ENCODE measurements at places on chromosomes 12 and 14.

GRCh38 chr14:39474416-39474911, 42.2 kb upstream of the FBXO33 start:
- no peak for DNase-seq

DNA sequence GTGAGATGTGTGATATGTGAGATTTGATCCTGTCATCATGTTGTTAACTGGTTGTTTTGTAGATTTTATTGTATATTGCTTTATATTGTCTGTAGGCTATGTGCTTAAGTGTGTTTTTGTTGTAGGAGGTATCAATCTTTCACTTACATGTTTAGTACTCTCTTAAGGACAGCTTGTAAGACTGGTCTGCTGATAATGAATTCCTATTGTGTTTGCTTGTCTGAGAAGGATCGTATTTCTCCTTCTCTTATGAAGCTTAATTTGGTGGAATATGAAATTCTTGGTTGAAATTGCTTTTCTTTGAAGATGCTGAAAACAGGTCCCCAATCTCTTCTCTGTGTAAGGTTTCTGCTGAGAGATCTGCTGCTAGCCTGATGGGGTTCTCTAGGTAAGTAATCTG, 94.5 kb upstream of the ARHGAP5 start:
- DNase-seq: no peak

DNA sequence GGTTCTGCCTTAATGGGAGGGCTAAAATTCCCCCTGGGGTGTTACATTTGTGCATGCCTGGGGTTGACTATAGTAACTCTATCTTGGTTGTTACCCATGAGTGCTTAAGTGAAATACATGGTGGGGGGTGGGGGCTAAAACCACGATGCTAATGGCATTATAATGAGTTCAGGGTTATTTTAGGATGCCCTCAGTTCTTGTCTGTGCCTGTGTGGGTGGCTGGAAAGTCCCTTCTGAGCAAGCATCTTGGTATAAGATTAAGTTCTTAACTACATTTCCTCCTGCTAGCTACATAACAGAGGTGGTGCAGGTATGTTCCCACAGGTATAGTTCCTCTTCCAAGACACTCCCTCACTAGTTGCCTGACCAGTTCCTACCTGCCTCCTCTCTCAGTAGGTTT, 822.3 kb downstream of the LRFN5 start:
- no peak for DNase-seq

DNA sequence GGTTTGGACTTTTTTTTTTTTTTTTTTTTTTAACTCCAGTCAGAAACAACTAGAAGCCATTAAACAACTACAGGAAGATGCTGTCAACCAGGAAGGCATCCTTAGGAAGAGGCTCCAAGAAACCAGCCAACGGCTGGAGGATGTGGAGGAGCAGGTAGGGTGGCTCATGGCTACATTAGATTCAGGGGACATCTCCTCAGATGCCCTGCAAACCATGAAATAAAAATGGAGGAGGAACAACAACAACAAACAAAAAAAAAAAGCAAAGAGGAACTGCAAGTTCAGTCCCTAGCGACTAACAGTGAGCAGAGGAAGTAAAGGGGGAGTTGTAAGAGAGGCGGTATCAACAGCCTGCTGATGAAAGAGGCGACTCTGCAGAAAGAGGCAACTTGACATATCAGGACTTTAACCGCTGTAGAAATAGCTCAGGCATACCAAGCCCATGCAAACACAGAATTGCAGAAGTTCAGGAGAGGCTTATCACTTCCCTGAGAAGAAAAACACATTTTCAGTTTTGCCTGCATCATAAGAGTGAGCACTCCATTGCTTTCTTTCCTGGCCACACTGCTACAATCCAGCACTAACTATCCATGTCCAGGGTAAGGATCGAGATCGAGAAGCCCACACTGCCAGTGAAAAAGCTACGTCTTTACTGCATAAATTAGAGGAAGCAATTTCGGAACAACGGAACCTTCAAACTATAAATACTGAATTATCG, 103.5 kb upstream of the BCAT1 start:
- DNase-seq: no peak

DNA sequence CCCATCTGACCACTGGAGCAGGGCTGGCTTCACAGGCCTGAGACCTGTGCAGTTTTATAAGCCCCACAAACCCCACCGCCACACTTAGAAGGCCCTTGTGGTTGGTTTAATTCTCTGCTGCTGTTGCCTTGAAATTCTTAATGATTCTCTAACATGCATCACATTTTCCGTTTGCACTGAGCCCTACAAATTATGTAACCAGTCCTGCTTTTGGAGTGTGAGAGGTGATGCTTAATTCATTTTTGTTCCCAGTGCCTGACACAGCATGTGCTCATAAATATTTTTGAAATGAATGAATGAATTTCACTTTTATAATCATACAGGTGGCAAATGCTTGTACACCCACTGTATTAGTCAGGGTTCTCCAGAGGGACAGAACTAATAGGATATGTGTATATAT, 52.8 kb upstream of the PLXNC1 start:
- no peak for DNase-seq

DNA sequence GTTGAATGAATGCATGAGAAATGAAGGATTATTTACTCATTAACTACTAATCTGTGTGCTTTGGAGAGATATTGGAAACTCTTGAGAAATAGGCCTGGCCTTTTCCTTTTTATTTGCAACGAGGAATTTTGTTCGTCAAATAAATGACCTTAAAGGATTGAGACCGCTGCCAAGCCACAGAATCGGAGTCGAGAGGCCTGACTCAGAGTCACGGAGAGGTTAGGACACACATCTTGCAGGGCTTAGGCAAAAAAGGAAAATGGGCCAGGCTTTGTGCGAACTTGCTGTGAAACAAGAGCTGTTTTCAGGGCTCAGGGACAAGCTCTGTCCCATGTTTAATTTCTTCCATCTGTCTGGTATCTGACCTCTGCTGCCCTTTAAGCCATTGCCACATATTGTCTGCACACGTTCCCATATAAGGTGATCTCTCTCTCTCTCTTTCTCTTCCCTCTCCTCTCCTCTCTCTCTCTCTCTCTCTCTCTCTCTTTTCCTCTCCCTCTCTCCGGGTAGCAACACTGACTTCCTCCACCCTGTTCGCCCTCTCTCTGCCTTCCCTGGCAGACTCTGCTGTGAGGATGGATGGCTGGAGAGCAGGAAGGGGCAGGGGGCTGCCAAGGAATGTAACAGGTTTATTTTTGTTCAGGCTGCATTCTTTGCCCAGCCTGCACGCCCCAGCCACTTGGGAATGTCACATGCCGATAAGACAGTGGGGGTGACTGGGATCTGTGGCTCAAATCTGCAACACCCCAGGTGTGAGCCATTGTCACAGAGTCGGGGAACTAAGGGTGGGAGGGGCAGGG, 14.9 kb upstream of the IFT81 start:
- no peak for DNase-seq

DNA sequence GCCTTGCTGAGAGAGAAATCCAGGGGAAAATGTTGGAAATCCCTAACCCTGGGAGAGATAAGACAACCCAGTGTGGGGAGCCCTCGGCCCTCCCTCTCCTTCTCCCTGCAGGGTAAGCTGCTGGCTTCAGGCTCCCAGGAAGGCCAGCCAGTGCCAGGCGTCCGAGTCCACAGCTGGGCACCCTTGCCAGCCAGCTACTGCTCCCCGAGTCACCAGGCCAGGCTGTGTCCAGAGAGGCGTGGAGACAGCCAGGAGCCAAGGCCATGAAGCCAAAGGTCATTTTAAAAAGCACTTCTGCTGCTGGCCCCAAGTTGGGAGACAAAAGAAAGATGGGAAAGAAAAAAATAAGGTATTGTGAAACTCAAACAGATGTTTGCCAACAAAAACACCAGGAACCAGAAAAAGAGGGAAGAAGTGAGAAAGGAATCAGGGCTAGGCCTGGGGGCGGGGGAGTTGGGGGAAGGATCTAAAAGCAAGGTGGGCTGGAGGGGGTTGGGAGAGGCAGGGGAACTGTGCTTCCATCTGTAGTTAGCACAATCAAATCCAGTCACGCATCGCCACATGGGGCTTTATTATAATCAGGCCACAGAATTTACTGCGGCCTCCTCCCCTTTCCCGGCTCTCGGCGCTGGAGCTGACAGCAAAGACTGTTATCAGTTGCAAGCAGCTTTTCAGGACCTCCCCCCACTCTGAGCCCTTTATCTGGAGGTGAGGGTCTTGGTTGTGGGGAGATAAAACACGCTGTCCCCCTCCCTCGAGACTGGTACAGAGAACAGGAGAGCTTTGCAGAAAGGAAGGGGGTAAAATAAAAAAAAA, 33.5 kb downstream of the RBM19 start:
- DNase-seq: no peak

GRCh38 chr12:50612882-50613281, 108.1 kb downstream of the DIP2B start:
- DNase-seq: no peak

- no peak for DNase-seq
These were observed 34.2 kb upstream of the KTN1 start for GRCh38 chr14:55545779-55546178.

DNA sequence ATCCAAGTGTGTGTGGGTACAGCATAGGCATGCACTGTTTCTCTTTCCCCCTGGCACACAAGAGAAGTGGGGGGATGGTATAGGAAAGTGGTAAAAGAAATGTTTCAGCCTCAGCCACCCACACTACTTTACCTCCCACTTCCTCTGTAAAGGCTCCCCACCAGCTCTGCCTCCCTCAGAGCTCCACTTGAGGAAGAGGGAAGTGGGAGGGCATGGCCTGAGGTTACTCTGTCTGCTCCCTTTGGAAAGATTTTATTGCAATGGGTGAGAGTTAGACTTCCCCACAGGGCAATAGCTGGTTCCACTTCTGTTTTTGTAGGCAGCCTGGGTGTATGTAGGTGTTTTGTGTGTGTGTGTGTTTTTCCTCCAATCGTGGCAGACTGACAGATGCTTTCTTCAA, 145.3 kb downstream of the SSPN start:
- DNase-seq: no peak

GRCh38 chr14:95943699-95944098, 67.1 kb downstream of the TUNAR start:
- no peak for DNase-seq

- DNase-seq: no peak
These were observed 30.4 kb downstream of the NUAK1 start for GRCh38 chr12:106108185-106108835.

- no peak for DNase-seq
These were observed 4.4 kb downstream of the VDR start for GRCh38 chr12:47900131-47901062.

- DNase-seq: no peak
These were observed 297.0 kb downstream of the SSPN start for GRCh38 chr12:26492406-26492805.

- no peak for DNase-seq
These were observed 1.1 kb upstream of the ABCC9 start for GRCh38 chr12:21942377-21942703.

DNA sequence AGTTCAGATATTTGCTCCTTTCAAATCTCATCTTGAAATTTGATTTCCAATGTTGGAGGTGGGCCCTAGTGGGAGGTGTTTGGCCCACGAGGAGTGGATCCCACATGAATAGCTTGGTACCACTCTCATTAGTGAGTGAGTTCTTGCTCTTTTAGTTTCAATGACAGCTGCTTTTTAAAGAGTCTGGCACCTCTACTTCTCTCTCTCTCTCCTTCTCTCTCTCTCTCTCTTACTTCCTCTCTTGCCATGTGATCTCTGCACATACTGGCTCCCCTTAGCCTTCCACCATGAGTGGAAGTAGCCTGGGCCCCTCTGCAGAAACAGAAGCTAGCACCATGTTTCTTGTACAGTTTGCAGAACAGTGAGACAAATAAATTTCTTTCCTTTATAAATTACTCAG, 25.1 kb downstream of the GPR65 start:
- no peak for DNase-seq
